ENCODE measurements at places on chromosomes 4 and X.

- no peak for DNase-seq
Observed at GRCh38 chr4:112214390-112215264, 17.0 kb upstream of the AP1AR start.

GRCh38 chrX:118208481-118208880, 91.9 kb upstream of the KLHL13 start:
- no peak for DNase-seq

- no peak for DNase-seq
Observed at GRCh38 chr4:141486375-141486997, 149.9 kb upstream of the IL15 start.

DNA sequence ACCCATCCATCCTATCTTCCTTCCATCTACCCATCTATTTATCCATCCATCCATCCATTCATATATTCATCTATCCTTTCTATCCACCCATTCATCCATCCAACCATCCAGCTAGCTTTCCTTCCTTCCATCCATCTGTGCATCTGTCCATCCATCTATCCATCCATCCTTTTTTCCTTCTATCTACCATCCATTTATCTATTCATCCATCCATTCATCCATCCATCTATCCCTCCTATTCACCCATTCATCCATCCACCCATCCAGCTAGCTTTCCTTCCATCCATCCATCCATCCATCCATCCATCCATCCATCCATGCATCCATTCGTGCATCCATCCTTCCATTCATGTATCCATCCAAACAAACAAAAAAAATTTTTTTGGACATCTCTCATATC, 118.8 kb downstream of the PSAPL1 start:
- no peak for DNase-seq

DNA sequence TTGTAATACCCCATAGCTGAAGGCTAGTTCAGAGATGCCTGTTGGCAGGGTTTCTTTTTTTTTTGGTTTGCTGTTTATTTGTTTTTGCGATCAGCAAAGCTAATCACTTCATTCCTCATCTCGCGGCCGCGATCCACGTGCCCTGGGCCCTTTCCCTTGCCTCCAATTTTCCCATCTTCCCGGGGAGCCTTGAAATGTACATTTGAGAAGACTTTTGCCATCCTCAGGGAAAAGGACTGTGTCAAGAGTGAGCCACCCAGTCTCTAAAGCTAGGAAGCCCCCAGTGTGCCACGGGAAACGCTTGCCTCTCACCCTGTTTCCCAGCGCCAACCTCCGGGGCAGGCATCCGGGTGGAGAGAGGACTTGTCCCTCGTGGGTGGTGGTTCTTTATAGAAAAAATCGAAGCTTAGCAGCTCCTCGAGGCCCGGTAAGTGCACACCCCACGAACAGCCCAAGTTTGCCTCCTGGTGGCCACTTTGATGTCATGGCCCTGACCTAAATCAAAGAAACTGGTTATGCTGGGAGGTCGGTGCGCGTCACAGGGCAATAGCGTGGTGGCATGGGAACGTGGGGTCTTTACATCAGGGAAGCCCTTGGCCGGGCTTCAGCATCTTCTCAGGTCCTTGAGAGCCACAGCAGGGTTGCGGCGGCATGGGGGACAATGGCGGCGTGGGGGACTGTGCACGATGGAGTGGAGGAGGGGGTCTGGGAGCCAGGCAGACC, 42.0 kb downstream of the MAP7D3 start:
- DNase-seq: no peak

DNA sequence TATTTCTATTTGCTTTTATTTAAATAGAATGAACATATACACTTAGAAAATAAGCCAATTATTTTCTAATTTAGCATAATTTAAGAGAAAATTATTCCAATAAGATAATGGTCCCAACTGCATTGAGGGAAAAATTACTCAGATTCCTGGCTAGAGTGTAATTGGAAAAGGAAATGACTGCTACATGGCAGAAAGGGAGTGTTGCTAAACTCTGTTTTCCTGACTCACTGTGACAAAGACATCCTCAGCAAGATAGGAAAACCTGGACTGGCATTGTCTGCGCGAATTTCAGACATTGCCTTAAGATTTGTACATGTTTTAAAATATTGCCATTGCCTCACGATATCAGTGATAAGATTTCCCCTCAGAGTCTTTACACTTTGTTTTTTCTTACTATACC, 8.2 kb downstream of the TNIP3 start:
- DNase-seq: no peak

- no peak for DNase-seq
Observed at GRCh38 chrX:9878146-9878820, 88.9 kb upstream of the CLDN34 start.

GRCh38 chr4:120261117-120261516, 194.5 kb upstream of the MAD2L1 start:
- no peak for DNase-seq

DNA sequence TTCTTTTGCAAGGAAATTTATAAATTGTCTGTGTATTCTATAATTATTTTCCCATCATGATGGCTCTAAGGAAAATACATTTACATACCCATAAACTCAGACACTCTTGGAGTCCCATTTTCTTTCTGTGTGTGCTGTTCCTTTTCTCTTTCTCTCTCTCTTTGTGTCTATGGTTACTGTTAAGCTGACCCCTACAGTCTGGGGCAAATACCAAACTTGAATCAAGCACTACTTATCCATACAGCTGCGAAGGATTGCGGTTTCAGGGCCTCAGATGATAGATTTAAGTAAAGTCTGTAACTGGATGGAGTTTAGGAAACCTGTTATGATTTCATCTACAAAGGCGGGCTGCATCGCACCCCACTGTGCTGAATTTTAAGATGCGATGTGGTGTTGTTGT, 150.2 kb downstream of the SHROOM3 start:
- DNase-seq: no peak

DNA sequence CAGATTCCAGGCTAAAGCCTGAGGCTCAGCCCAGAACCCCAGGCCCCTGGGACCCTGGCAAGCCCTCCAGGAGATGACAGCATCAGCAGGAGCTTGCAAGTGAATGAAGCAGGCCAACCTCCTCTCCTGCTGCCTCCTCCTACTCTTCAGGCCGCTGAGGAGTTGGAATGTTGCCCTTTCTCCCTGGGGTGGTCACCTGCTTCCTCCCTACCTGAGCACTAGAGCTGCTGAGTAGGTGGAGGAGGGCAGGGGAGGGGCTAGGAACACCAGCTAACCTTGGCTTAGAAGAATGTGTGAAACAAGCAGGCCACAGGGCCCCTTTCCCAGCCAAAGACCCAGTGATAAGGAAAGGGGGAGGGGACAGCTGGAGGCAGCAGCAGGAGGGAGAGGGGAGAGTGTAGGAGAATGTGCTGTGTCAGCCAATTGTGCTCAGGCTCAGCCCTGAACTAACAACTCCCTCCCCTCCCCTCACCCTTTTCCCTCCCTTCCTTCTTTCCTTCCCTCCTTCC, 58.0 kb downstream of the PJA1 start:
- no peak for DNase-seq

DNA sequence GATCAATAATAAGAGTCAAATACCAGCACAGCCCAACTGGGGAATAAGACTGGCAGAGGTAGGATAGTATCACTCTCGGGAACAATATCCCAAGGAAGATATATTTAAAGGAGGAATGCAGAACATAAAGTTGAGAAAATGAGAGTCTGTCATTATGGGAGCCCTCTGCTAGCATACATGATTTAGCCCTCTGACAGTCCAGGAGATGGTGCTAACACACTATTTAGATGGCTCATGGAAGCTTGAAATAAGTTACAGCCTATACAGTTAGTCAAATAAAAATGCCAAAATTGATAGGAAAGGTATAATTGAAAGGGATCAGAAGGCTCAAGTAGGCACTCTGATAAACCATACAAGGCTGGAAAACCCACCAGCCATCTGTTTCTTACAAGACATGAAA, 201.0 kb upstream of the NEIL3 start:
- no peak for DNase-seq

GRCh38 chrX:41384051-41384705, 50.2 kb downstream of the DDX3X start:
- no peak for DNase-seq

GRCh38 chr4:41212616-41213203, 1.6 kb downstream of the APBB2 start:
- no peak for DNase-seq

- DNase-seq: no peak
Observed at GRCh38 chr4:89752932-89753598, 83.9 kb downstream of the SNCA start.

DNA sequence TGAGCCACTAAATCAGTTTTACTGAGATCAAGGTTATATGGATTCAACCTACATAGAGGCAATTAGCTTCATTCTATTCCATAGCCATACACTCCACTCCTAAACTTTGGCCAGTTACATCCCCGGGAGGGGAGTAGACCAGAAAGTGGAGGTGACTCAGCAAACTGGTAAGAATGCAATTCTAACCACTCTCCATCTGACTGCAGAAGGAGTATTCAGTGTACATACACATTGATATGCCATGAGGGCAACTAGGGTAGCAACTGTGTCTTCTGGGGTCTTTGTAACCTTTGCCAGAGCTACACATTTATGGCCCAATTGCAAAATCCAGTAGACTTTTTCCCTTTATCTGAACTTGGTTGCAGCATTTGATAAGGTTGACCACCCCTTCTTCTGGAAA, 7.6 kb downstream of the SLC25A43 start:
- no peak for DNase-seq

DNA sequence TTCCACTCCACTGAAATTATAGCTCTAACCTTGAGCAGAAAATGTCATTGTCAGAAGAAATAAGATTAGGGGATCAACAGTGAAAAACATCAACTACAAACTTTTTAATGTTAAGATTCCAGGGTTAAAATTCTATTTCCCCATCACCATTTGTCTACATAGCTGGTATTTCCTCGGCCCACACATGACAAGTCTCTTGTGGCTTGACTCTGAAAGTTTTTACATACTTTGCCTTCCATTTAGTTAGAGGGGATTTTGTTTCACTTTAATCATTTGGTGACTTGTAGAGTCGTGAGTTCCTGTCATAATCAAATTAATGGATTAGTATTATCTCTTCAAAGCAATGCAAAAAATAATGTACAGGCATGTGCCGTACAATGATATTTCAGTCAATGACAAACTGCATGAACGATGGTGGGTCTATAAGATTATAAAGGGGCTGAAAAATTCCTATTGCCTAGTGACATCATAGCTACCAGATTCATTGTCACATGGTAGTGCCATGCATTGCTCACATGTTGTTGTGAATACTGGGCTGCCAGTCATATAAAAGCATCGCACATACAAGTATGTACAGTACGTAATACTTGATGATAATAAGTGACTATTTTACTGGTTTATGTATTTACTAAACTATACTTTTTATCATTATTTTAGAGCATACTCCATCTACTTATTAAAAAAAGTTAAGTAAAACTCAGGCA, 72.0 kb downstream of the ING2 start:
- DNase-seq: no peak

DNA sequence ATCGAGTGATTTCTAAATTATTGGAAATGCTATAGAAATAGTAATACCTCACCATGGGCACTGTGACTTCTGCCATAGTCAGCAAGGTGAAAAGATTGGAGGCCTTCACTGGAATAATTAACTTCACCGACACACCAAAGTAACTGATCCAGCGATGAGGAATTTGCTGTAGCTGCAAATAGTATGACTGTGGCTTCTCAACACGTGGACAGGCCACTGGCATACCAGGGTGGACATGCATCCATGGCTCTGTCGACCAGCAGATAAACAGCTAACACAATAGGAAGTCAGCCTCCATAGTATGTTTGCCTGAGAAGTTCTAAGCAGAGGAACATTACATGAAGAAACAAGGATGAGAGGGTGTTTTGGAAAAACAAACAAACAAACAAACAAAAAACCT, 10.9 kb upstream of the FAT4 start:
- no peak for DNase-seq

GRCh38 chr4:177125656-177126055, 184.0 kb upstream of the NEIL3 start:
- DNase-seq: no peak

DNA sequence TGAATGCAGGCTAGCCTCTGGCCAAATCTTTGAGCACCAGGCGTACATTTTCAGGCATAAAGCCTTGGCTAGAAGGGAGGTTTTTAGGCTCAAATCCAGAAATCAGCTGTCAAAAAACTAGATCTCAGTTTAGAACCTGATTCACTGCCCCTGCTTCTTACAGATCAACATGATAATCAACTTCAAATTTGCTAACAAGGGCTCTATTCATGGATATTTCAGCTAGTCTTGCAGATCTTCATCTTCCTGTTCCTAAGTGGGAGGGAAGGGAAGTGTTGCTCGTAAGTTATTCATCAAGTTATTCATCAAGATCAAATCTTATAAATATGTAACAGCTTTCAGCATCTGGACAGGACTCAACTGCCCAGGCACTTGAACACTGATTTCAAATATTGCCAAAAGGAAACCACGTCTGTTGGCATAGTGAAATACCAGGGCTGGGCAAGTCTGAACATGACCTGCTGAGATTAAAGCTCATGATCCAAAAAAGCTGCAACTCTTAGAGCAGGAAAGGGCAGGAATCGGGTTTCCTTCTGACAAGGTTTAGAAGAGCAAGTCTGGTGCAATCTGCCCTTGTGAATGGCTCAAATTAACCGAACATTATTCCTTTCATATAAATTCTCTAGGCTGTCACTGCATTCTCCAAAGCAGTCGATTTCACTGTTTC, 200.3 kb downstream of the PDGFC start:
- no peak for DNase-seq

GRCh38 chr4:76689145-76689817, 208.7 kb downstream of the SOWAHB start:
- no peak for DNase-seq

DNA sequence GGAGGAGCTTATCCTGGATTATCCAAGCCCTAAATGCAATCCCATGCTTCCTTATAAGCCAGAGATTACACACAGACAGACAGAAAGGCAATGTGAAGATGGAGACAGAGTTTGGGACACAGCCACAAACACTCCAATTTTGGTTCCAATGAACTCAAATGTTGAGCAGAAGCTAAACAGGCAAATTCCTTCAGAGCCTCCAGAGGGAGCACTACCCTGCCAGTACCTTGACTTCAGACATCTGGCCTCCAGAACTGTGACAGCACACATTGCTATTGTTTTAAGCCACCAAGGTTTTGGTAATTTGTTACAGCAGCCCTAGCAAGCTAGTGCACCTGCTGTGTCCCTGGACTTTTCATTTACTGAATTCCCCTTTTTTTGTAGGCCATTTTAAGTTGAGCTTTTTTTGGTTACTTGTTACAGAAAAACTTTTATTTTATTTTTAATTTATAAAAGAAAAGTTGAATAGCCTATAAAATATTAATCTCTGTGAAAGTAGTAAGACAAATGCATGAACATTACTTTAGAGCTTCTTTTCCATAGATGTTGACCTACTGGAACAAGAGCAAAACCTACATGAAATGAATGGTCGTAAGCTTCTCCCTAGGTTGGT, 33.4 kb upstream of the SRD5A3 start:
- no peak for DNase-seq

GRCh38 chr4:78707268-78707667, 68.9 kb upstream of the BMP2K start:
- DNase-seq: no peak

- no peak for DNase-seq
Observed at GRCh38 chr4:155846929-155847328, 19.1 kb downstream of the ASIC5 start.

GRCh38 chr4:6341696-6342095, 72.0 kb downstream of the WFS1 start:
- no peak for DNase-seq

- DNase-seq: no peak
Observed at GRCh38 chr4:184363258-184363657, 111.1 kb downstream of the IRF2 start.

GRCh38 chr4:47167081-47168035, 136.0 kb downstream of the GABRB1 start:
- no peak for DNase-seq

GRCh38 chrX:110733166-110733565, 62.5 kb downstream of the CHRDL1 start:
- DNase-seq: no peak
